Bone marrow (tissue), 2 donors: ENCODE measurements at places on chromosomes 4 and X.
A peak's percentile ranks its signal among the peaks of the same experiment; 100 is the strongest.

- DNase-seq: peak; percentile 48
These were observed 688.6 kb downstream of the SH3BGRL start for GRCh38 chrX:81890521-81890920.

DNA sequence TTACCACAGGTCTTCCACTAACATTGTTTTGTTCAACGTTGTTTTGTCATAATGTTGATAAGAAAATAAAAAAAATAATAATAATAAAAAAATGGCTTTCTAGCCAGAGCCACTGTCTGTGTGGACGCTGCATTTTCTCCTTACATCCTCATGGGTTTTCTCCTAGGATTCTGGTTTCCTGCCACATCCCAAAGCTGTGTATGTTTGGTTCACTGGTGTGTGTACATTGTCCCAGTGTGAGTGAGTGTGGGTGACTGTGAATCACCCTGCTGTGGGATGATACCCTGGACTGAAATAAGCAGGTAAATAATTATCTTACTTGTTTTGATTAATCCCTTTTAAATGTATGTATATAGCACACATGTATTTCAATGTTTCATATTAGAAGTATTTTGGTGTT is 2154.4 kb upstream of the AGA start:
- DNase-seq: no peak

- no peak for DNase-seq
These were observed 22.9 kb upstream of the FAT1 start for GRCh38 chr4:186746581-186746980.

- no peak for DNase-seq
These were observed 52.0 kb upstream of the WDR17 start for GRCh38 chr4:176013476-176014247.

DNA sequence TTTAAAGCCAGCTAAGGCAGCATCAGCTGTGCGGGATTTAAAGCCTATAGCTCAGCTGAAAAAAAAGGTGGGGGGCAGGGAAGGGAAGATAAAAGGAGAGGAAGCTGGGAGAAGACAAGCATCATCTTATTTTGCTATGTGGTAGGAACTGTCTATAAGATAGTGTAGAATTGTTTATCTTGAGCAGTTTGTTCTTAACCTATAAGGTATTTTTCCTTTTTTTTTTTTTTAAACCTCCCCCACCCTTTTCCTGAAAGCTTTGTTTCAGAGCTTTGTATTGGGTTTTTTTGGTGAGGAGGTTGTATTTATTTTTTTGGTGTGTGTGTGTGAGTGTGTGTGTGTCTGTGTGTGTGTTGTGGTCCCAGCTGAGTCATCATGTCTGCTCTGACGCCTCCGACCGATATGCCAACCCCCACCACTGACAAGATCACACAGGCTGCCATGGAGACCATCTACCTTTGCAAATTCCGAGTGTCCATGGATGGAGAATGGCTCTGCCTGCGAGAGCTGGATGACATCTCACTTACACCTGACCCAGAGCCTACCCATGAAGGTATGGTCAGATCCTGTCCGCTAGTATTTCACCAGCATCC is 531 bp downstream of the RUFY3 start:
- DNase-seq: no peak

GRCh38 chrX:3943965-3944364 is 230.5 kb upstream of the PRKX start:
- no peak for DNase-seq

DNA sequence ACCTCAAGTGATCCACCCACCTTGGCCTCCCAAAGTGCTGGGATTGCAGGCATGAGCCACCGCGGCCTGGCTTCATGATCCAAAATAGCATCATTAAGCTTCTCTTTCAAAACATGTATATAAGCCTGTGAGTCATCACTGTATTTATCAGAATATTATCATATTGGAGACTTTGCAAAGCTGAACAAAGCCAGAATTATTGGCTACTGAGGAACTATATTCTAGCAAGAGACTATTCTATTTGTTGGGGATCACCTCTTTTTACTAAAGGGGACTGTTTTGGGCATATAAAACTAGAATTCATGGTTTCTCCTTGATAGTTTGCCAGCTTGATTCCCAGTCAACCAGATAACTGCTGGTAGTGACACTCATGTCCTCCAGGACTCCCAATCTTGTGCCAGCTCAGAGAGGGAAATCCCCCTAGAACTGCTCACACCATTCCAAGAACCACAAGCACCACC is 40.1 kb downstream of the TET2 start:
- DNase-seq: no peak

GRCh38 chr4:152052451-152053057 is 291.7 kb upstream of the GATB start:
- DNase-seq: no peak

- no peak for DNase-seq
These were observed 3.1 kb downstream of the ZGRF1 start for GRCh38 chr4:112633477-112634235.

GRCh38 chr4:88985088-88985773 is 71.8 kb downstream of the FAM13A start:
- no peak for DNase-seq

- no peak for DNase-seq
These were observed 61.3 kb downstream of the MTHFD2L start for GRCh38 chr4:74219240-74219639.

- DNase-seq: no peak
These were observed 203.6 kb upstream of the AGTR2 start for GRCh38 chrX:115966920-115967319.

- no peak for DNase-seq
These were observed 1.4 kb downstream of the RWDD4 start for GRCh38 chr4:183657564-183657963.

DNA sequence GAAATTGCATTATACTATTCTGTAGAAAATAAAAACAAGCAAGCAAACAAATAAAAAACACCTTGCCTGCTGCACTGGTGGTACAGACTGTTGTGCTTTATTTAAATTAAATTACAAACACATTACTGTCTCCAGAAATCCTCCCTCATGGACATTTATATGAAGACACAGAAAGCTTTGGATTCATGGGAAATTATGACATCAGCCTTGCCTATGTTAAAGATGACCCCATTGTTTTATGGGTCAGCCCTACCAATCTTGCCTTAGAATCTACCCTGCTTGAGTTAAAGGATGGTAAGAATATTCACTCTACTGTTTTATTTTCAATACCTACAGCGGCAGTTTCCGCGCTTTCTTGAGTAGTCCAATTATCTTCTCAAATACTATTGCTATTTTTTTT is 1379.9 kb downstream of the TECRL start:
- no peak for DNase-seq

GRCh38 chr4:54274795-54275665 is 45.9 kb downstream of the PDGFRA start:
- DNase-seq: no peak

- DNase-seq: no peak
These were observed 10.4 kb downstream of the AFP start for GRCh38 chr4:73446336-73446938.

- DNase-seq: no peak
These were observed 36.5 kb downstream of the WDR1 start for GRCh38 chr4:10079912-10080588.

- DNase-seq: no peak
These were observed 403.4 kb upstream of the NR3C2 start for GRCh38 chr4:148845609-148846008.

DNA sequence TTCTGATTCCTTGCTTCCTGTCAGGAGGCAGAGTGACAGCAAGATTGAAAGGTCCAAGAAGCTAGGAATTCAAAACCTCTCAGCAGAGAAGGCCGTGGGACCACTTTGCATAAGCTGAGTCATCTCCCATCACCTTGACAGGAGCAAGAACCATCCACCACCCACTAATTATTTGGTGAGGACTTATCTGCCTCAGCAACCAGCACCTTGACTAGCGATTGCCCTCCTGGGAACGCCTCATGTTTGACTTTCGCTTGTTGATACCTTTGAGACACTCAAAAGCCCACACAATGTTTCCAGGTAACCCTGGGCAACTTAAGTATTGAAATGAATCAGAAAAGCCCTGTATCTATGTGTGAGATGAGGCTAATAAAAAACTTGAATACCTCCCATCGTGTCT is 233.5 kb upstream of the GYPA start:
- DNase-seq: no peak

- no peak for DNase-seq
These were observed 328.0 kb upstream of the BOD1L1 start for GRCh38 chr4:13955551-13955950.

DNA sequence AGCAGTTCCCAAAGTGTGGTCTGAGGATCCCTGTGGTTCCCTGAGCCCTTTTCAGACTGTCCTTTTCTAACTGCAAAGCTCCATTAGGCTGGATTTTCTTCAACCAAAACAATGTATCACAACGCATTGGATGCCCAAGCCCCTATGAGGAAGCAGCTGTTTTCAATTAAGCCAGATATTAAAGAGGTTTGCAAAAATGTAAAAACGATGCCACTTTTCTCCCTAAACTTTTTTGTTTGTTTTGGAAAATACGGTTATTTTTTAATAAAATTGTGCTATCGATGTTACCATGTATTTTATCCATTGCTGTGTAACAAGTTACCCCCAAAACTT is 170.4 kb upstream of the BCOR start:
- DNase-seq: no peak

DNA sequence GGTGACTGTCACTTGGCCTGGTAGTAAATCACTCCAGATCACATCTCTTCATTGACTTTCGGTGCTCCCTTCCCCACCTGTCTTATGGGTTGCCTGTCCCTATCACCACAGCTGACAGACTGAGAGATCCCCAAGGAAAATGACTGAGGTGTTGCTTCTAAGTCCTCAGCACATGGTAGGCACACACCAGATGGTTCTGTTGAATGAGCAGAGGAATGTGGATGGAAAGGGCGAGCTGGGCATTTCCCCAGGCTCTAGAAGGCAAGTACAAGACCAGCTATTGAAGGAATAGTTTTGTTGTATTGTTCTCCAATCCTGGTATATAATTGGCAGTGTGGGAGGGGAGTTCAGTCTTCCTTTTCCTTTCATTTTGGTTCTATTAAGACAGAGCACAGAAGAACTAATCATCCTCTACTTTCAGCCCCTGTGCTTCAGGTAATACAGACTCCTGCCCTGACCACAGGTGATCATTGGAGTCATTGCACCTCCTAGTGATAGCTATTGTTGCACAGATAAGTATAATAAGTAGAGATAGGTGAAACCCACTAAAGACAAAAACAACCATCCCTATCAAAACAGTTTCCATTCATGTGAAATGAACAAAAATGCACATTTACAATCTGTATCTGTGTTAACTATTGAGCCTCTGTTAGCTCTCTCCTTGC is 158.6 kb downstream of the TRAM1L1 start:
- DNase-seq: no peak

DNA sequence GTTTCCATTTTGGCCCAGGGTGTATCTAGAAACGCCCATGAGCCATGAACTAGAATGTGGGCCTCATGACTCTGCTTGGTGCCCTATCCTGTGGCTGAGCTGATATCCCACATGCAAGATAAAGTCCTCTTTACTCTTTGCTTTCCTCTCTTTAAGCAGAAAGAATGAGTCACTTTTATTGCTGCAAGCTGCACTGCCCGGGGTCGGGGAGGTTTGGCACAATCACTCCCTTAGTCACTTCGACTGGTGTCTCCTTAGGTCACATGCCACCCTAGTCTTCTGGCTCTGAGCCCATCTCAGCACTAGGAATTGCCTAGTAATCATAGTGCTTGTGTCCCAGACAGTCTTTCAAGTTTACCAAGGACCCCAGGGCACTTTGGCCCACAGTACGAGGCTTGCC is 75.1 kb upstream of the CXorf66 start:
- DNase-seq: no peak

DNA sequence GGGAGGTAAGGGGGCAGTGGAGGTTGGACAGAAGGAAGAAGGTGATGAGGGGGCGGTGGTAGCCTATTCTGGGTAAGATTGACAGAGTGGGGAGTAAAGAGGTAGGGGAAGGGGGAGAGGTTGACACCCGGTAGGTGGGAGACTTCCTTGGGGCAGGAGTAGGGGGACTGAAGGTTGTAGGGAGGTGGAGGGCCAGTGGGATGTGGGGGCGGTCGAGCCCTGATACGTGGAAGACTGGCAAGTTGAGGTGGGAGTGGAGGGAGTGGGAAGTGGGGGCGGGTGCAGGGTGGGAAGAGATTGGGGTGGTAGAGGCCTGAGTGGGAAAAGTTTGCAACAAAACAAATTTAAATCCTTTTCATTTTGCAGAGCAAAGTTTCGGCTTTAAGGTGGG is 1.7 kb downstream of the GCNA start:
- no peak for DNase-seq

GRCh38 chrX:70022616-70023015 is 27.1 kb downstream of the AWAT2 start:
- no peak for DNase-seq

DNA sequence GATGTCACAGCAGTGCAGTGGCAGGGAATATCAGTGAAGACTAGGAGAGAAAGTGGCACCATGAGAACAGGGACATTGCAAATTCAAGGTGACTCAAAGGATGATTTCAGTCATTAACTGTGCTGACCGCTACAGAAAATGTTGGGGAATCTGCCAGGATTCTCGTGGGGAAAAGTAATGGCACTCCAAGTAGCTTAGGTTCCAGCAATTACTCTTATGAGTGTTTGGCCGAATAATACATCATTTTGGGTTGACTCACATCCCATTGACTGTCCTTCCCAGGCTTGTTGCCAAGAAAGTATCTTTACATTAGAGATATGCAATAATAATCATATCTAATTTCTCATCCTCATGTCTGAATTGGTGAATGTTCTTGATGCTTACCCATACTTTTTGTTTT is 1411.1 kb upstream of the PCDH7 start:
- DNase-seq: no peak

DNA sequence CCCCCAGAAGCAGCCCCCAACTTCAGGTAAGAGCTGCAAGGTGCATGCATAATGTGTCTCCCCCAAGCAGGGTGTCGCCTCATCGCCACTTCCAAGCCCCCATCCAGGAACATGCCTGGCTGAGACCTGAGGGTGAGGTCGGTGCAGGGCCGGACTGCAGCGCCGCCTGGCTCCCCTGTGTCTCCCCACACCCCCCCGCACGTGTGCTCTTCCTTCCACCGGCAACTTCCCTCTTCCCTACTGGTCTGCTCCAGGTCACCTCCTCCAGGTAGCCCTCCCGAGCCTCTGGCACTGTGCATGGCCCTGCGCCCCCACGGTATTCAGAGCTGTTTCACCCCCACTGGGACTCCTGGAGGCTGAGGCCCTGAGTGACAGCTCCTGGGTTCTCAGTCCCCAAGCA is 2.2 kb upstream of the BGN start:
- DNase-seq: no peak

DNA sequence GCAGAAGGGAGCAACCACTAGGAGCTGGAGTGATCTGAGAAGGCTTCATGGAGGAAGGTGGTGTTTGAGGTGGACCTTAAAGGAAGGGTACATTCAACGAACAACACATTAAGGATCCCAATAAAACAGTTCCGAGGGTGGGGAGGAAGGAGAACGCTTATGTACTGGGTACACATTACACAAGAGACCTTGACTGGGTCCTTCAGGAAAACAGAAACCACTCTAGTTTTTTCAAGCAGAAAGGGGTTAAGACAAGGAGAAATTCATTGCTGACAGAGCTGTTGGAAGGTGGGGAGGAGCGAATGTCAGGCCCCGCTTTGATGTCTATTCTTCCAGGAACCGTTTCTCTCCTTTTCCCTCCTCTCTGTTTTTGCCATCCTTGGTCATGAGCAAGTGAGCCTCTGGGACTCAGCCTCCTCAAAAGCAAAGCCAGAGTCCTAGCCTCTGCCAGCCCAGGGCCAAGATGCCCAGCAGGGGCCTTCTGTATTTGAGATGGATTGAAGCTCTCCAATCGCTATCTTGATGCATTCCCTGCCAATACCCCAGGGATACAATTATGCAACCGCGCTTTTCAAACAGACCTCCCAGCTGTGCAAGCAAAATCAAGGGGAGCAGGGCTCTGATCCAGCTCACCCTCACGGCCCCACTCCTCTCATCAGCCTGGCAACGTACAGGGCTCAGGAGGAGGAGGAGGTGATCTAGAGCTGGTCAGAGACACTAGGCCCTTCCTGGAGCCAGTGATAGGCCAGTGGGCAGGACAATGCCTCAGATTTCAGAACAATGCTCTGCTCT is 48.4 kb downstream of the ZBTB49 start:
- DNase-seq: no peak
